Activated naive CD8-positive, alpha-beta T cell treated with anti-CD3 and anti-CD28 coated beads, Interleukin-2, amount 10 ng/mL, durations not matched to agents 7 days and 5 days (primary cell): ENCODE measurements at places on chromosomes 3 and 15. TPM values are rescaled to one million over a fixed set of nuclear protein-coding genes. Genes with fewer than 3 reads are reported as not detected.

- DNase-seq = no peak
Measured at GRCh38 chr3:165464736-165465135, 268.6 kb upstream of the SLITRK3 start.

DNA sequence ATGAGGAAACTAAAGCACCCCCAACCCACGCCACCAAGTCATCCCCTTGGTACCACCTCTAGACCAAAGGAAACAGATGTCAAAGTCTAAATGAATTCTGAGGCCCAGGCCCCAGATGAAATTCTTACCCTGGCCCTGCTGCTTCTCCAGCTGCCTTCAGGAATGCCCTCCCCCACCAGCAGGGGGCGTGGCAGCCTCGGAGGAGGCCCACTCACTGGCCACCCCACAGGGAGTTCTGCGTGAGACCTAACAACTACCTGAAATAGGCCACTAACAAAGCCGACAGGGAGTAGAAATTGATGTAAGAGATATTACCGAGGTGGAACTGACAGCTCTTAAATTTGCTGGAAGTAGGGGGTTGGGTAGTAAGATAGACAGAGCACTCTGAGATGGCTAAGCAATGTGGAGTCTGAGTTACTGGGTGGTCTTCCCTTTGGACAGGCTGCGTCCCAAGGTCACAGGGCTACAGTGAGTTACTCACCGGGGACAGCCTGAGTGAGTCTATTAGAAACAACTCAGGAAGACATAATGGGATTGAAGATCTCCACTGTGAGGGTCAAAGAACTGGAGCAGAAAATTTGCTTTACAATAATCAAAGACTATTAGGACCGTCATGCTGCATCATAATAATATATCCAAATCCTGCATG is 240.7 kb downstream of the SHOX2 start:
- peak; percentile 61 for DNase-seq

The AGBL1 gene
- total RNA-seq = not detected

DNA sequence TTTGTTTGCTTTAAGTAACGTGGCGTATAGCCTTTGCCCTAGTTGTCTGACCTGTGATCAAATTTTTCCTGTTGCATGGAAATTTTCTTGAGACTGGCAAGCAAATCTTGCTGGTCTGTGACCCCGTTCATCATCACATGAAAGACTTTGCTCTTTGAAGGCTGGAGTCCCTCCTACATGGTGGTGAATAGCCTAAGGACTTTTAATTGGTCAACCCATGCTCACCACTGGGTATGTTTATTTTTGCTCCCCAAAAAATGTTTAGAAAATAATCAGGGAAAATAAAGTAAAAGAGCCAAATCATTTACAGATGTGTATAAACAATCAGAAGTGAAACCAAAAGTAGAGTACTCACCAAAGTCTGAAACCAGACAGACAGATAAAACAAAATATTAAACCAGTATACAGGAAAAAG is 1075.3 kb upstream of the ALCAM start:
- no peak for DNase-seq

DNA sequence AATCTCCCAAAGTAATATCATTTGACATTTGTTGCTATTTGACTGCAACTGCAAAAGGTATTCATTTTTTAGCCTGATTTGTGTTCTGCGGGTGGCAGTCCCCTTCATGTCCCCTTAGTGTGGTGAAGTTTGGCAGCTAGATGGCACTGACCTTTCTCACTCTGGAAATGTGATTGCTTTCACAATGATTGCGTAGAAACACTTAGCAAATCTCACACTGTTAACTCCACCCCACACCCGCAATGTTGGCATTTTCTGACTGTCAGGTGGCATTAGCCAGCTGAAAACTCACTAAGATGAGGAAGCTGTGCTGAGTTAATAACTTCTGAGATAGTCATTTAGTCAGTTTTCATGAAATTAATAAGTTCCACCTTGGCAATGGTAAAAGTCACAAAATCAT is 76.9 kb downstream of the TRIM69 start:
- DNase-seq = no peak

DNA sequence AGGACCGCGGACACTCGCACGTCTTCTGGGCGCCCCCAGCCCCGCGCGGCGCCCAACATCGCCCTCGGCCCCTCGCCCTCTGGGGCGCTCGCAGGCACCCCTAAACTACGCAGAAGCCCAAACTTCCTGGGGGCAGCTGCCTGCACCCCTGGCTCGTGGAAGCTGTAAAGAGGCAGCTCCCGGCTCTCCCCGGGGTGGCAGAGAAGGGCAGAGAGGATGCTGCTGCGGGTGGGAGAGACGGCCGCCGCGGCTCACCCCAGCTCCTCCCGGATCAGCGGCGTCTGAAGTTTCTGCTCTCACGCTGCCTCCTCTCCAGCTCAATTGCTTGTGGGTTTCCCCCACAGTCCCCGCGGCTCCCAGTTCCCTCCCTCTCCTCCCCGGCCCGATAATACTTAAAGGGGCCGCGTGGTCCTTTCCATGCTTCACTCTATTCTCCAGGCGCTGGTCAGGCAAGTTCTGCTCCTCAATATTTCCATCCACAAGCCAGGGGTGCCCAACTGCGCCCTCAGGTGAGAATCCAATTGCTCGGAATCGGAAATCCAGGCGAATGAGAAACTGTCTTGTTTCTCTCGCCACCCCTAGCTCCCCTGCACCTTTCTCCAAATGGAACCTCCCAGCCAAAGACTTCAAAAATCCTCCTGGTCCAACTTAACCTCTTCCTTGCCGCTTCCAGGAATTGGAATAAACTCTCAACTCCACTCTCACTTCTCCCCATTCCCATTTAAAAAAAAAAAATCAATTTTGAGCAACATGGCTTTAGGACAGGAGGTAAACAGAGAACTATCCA is 748.5 kb downstream of the ROBO1 start:
- peak; percentile 56 for DNase-seq
